ENCODE measurements at places on chromosomes 2 and 18. TPM values are rescaled to one million over a fixed set of nuclear protein-coding genes. Genes with fewer than 3 reads are reported as not detected.

DNA sequence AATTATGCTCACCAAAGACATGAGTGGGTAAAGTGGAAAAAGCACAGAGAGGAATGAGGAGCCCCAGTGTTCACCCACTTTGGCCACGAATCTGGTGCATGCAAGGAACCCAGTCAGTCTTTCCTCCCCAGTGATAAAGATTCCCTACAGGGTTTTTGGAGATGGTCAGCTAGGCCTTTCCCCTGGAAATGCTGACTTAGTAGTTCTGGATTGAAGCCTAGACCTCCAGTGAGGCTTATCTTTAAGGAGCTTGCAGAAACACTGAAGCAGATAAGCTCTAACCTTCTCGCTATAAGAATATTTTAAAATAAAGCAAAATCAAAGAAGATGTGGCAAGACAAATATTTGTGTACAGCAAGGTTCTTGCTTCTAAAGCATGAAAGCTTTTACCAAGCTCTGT is 178.3 kb upstream of the CCDC68 start:
- peaks cover 30% of the 10 kb centered on the region for H3K4me1 ChIP-seq
- no peak overlapping the region for H3K27ac ChIP-seq
- peaks cover 8% of the 10 kb centered on the region for H3K27me3 ChIP-seq
- DNase-seq, result no peak
- H3K36me3 ChIP-seq, result no peaks in the 10 kb centered on the region

- peaks cover 24% of the 10 kb centered on the region for H3K4me1 ChIP-seq
- H3K36me3 ChIP-seq, result no peaks in the 10 kb centered on the region
- H3K4me3 ChIP-seq, result no peak overlapping the region
- H3K27ac ChIP-seq, result no peak overlapping the region
- H3K27me3 ChIP-seq, result peaks cover 20% of the 10 kb centered on the region
- DNase-seq, result no peak
Measured at GRCh38 chr18:48459016-48459415, 49.8 kb upstream of the ZBTB7C start.

Gene GIGYF2
- total RNA-seq, result 38.0 TPM

- no peak overlapping the region for H3K27ac ChIP-seq
Measured at GRCh38 chr2:74618410-74619083, 29.6 kb downstream of the M1AP start.

GRCh38 chr18:61833387-61833786 is 59.4 kb downstream of the RNF152 start:
- H3K27me3 ChIP-seq, result peaks cover 2% of the 10 kb centered on the region
- H3K4me1 ChIP-seq, result peaks cover 83% of the 10 kb centered on the region
- peak overlapping the region; percentile 70 for H3K27ac ChIP-seq
- peak overlapping the region; percentile 53 for H3K4me3 ChIP-seq

DNA sequence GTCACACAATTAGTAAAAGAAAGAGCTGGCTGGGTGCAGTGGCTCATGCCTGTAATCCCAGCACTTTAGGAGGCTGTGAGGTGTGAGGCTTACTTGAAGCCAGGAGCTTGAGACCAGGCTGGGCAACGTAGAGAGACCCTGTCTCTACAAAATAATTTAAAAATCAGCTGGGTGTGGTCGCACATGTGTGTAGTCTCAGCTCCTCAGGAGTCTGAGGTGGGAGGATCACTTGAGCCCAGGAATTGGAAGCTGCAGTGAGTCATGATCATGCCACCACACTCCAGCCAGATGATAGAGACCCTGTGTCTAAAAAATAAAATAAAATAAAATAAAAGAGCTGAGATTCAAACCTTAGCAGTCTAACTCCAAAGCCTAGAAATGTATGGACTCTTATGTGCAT is 39.0 kb upstream of the NEDD4L start:
- peaks cover 29% of the 10 kb centered on the region for H3K27me3 ChIP-seq
- peaks cover 29% of the 10 kb centered on the region for H3K4me1 ChIP-seq
- H3K4me3 ChIP-seq, result no peak overlapping the region
- H3K27ac ChIP-seq, result peak overlapping the region; percentile 43

GRCh38 chr2:218980735-218981389 is 4.1 kb downstream of the FEV start:
- H3K36me3 ChIP-seq, result no peaks in the 10 kb centered on the region
- no peak overlapping the region for H3K27ac ChIP-seq
- H3K27me3 ChIP-seq, result peaks cover 57% of the 10 kb centered on the region
- no peak overlapping the region for H3K4me3 ChIP-seq

GRCh38 chr2:45237850-45238542 is 228.7 kb upstream of the SIX2 start:
- H3K36me3 ChIP-seq, result no peaks in the 10 kb centered on the region
- peak overlapping the region; percentile 61 for H3K27ac ChIP-seq
- H3K4me3 ChIP-seq, result peak overlapping the region; percentile 24
- peaks cover 5% of the 10 kb centered on the region for H3K27me3 ChIP-seq
- DNase-seq, result peak; percentile 81

Gene HOXD13
- 1.7 TPM for total RNA-seq

DNA sequence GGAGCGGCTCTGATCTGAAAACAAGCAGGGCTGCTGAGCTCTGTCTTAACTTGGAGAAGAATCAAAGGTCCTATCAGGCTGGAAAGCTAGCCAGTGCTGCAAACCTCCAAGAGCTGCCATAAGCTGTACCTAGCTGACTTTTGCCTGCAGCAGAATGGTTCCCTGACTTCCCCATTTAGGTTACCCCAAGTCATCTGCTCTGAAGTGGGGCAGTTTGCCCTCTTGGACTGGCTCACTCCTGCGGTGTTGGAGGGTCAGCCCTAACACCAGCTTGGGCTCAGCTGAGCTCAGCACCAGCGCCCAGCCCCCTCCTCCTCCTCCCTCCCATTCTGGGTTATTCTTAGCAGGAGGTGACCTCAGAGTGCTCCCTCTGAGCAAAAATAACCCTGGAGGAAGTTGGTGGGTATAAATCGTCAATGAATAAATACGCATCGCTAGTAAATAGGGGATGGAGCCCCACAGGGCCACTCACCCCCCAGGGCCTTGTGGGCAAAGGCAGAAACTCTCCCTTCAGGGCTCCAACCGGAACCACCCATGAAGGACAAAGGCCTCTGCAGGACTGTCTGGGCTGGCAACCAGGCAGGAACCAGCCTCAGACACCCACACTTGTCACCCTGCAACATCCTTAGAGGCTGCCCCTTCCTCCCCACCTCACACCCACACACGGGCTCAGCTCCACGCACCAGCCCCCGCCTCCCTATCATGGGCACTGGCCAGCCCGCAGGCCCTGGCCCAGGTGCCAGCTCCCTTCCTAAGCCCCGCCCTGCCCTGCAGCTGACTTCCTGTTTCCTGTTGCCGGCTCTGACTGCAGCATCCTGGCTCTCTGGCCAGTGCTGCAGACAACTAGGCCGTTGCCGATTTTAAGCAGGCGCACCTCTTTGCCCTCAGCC is 46.9 kb downstream of the DNMT3A start:
- no peak overlapping the region for H3K4me3 ChIP-seq
- H3K4me1 ChIP-seq, result peaks cover 6% of the 10 kb centered on the region
- no peak for DNase-seq
- H3K27ac ChIP-seq, result no peak overlapping the region
- H3K27me3 ChIP-seq, result peaks cover 6% of the 10 kb centered on the region

GRCh38 chr2:24164416-24164973 is 10.4 kb upstream of the FAM228A start:
- H3K4me1 ChIP-seq, result no peaks in the 10 kb centered on the region
- H3K27ac ChIP-seq, result no peak overlapping the region
- H3K4me3 ChIP-seq, result no peak overlapping the region

Gene MBD5
- 30.0 TPM for total RNA-seq

GRCh38 chr18:31321719-31322118 is 3.8 kb downstream of the DSG1 start:
- DNase-seq, result no peak
- H3K4me1 ChIP-seq, result no peaks in the 10 kb centered on the region
- no peak overlapping the region for H3K4me3 ChIP-seq
- H3K36me3 ChIP-seq, result peaks cover 7% of the 10 kb centered on the region
- H3K27ac ChIP-seq, result no peak overlapping the region

DNA sequence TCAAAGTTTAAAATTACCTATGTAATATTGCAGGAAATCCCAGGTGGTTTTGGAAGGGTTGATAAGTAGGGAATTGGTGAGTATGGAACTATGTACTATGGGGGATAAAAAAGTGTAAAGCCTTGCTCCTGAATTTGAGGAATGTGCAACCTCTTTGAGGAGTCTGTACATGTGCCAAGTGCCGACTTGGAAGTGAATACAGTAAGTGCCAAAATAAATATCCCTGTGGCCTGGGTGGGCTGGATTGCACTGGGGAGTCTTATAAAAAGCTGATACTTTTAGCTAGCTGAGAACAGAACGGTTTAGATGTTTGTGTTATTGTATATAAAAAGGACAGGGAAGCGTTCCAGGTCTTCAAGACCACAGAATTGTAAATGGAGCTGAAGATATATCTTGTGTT is 317.1 kb upstream of the LRRTM1 start:
- no peak overlapping the region for H3K27ac ChIP-seq
- no peak for DNase-seq
- no peak overlapping the region for H3K4me3 ChIP-seq
- H3K36me3 ChIP-seq, result no peaks in the 10 kb centered on the region
- no peaks in the 10 kb centered on the region for H3K4me1 ChIP-seq
